ENCODE measurements at places on chromosomes 6 and 20. TPM values are rescaled to one million over a fixed set of nuclear protein-coding genes. Genes with fewer than 3 reads are reported as not detected.

DNA sequence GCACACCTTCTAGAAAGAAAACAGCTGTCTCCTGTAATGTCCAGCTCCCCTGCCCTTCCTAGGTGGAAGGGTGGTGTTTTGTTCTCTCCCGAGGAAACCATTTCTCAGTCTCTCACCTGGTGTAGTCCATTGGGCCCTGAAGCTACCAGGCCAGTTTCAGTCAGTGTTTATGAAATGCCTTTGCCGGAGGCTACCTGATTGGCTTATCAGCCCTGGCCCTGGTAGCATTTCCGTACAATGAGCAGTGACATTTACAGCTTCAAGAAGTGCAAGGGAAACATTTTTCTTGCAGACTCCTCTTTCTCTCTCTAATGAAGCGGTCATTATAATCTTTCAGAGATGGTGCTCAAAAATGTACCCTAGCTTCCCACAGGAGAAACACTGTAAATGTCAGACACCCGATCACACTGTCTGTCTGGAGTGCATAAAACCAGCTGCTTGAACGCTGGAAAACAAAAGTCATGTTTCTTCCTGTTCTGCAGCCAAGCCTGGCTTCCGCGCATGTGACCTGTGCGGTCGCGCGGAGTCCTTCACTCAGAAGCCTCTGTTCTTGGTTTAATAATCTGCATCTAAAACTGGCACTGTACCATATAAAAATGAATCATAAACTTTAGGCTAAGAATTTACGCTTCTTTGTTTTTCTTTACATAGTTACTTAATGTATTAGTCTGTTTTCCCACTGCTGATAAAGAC lies 28.4 kb upstream of the SAYSD1 start:
- H3K36me3 ChIP-seq = no peaks in the 10 kb centered on the region

GRCh38 chr20:33284284-33284683 lies 1.3 kb downstream of the BPIFB1 start:
- no peaks in the 10 kb centered on the region for H3K36me3 ChIP-seq
- H3K4me3 ChIP-seq = no peak overlapping the region
- no peak overlapping the region for H3K27ac ChIP-seq
- no peaks in the 10 kb centered on the region for H3K4me1 ChIP-seq
- no peaks in the 10 kb centered on the region for H3K27me3 ChIP-seq
- no peak for DNase-seq

- no peaks in the 10 kb centered on the region for H3K36me3 ChIP-seq
- no peaks in the 10 kb centered on the region for H3K4me1 ChIP-seq
- H3K4me3 ChIP-seq = no peak overlapping the region
- no peak for DNase-seq
Measured at GRCh38 chr6:128446497-128446896, 73.9 kb downstream of the PTPRK start.

GRCh38 chr6:4268171-4268570 lies 132.8 kb upstream of the ECI2 start:
- H3K4me3 ChIP-seq = no peak overlapping the region
- DNase-seq = no peak
- H3K27ac ChIP-seq = no peak overlapping the region
- no peaks in the 10 kb centered on the region for H3K27me3 ChIP-seq
- no peaks in the 10 kb centered on the region for H3K36me3 ChIP-seq

- peaks cover 14% of the 10 kb centered on the region for H3K36me3 ChIP-seq
- DNase-seq = no peak
- no peak overlapping the region for H3K27ac ChIP-seq
- peaks cover 3% of the 10 kb centered on the region for H3K4me1 ChIP-seq
- H3K4me3 ChIP-seq = no peak overlapping the region
Measured at GRCh38 chr6:170281331-170282292, 9.3 kb downstream of the DLL1 start.

GRCh38 chr6:37774028-37774680 lies 45.4 kb upstream of the ZFAND3 start:
- H3K4me1 ChIP-seq = peaks cover 7% of the 10 kb centered on the region
- no peak overlapping the region for H3K4me3 ChIP-seq
- H3K27me3 ChIP-seq = peaks cover 12% of the 10 kb centered on the region
- peaks cover 3% of the 10 kb centered on the region for H3K36me3 ChIP-seq

DNA sequence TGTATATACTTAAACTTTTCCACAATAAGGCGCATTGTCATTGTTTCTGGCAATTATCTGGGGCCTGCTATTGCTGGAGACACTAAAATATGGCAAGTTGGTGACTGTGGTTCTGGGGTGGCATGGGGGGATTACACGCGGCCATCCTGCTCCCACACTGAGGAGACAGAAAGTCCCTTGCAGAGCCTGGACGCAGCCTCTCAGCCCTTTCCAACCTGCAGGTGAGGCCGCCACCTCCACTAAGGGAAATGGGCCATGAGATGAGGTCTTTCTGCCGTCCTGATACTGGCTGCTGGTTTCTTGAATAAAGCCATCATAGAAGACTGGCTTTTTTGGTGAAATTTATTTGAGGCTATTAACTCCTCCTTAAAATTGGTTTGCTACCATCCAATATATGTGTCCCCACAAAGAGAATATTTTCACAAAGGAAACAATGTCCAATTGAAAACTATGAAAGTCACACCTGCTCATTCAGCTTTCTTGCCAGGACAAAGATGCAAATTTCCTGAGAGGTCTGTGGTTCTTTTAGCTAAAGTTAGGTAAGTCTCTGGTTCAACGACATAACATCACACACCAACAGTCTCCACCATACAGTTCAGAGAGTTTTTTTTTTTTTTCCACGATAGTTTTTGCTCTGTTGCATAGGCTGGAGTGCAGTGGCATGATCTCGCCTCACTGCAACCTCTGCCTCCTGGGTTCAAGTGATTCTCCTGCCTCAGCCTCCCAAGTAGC lies 13.0 kb downstream of the TXNDC5 start:
- DNase-seq = no peak
- no peaks in the 10 kb centered on the region for H3K27me3 ChIP-seq
- H3K4me1 ChIP-seq = no peaks in the 10 kb centered on the region
- peaks cover 94% of the 10 kb centered on the region for H3K36me3 ChIP-seq
- H3K27ac ChIP-seq = no peak overlapping the region

DNA sequence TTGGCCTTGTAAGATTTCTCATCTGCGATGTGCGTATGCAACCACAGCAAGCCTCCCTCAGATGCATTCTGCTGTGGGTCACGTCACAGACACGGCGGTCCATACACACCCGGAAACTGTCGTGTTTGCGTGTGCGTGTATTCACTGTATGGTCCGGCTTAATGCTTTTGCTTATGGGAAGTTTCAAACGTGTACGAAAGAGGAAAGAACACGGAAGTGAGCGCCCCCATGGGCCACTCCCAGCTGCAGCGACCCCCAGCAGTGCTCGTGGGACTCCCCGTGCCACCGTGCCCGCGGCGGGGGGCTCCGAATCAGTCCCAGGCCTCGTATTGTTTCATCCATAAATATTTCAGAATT lies 10.2 kb downstream of the DLL1 start:
- H3K4me3 ChIP-seq = no peak overlapping the region
- no peak overlapping the region for H3K27ac ChIP-seq
- peaks cover 3% of the 10 kb centered on the region for H3K4me1 ChIP-seq
- DNase-seq = no peak
- peaks cover 14% of the 10 kb centered on the region for H3K36me3 ChIP-seq
- H3K27me3 ChIP-seq = no peaks in the 10 kb centered on the region

DNA sequence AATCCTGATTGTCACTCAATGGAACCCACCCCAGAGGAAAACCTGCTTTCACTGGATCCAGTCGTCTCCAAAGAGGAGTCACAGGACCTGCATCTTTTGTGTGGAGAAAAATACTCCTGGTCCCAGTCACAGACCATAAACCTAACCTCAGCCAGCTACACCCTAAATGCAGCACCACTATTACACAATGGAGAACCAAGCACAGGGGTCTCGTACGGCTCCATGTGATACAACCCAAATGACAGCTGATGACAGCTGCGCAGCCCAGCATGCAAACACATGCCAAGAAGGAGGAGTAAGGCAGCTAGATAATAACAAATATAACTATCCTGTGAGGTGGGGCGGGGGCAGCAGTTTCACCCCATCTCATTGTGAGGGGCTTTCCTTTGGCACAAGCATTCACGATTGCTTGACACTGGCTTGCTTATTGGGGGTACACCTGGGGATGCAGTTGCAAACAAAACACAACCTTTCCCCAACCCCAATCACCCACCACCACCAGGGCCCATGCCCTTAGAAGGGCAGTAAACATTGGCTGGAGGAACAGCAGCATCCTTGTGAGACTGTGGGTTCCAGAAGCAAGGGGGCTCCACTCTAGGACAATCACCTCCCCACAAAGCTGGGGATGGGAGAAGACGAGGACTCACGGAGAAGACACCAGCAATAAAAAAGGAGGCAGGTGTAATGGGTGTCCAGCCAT lies 51.5 kb downstream of the TRERF1 start:
- H3K4me3 ChIP-seq = no peak overlapping the region
- no peaks in the 10 kb centered on the region for H3K36me3 ChIP-seq
- no peaks in the 10 kb centered on the region for H3K27me3 ChIP-seq
- no peak for DNase-seq

- no peak overlapping the region for H3K4me3 ChIP-seq
- H3K36me3 ChIP-seq = peaks cover 6% of the 10 kb centered on the region
- DNase-seq = no peak
- peaks cover 3% of the 10 kb centered on the region for H3K4me1 ChIP-seq
- no peak overlapping the region for H3K27ac ChIP-seq
- H3K27me3 ChIP-seq = no peaks in the 10 kb centered on the region
Measured at GRCh38 chr20:10314198-10314597, 95.6 kb downstream of the SNAP25 start.

DNA sequence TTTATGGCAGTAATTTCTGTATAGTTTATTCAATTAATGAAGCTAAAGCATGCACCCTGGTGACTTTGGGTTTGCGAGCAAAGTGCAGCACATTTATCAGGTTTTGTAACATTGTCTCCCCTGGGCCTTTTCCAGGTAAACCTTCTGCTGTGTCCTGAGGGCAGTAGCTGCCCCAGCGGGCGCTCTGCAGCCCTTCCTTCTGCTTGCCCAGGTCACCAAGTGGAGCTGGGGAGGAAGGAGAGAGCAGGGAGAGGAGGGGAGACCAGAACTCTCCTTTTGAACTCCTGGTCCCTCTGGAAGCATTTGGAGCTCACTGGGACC lies 145.6 kb downstream of the DLL1 start:
- H3K4me1 ChIP-seq = no peaks in the 10 kb centered on the region
- no peak overlapping the region for H3K27ac ChIP-seq
- no peak for DNase-seq
- H3K27me3 ChIP-seq = no peaks in the 10 kb centered on the region
- peaks cover 2% of the 10 kb centered on the region for H3K36me3 ChIP-seq
- no peak overlapping the region for H3K4me3 ChIP-seq

DNA sequence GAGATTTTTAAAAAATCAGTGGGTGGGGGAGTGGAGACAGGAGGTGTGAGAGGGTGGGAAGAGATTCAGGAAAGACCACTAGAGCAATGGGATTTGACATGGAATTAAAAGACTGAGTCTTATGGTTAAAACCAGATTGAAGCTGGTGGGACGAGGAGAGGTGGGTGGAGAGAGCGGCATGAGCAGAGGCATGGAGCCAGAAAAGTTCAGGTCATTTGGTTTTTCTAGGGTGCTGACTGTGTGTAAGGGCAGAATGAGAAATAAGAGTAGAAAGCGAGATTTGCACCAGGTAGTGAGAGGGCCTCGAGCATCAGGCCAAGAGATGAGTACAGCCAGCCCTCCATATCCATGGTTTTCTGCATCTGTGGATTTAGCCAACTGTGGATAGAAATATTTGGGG lies 121.3 kb downstream of the TCP11 start:
- no peaks in the 10 kb centered on the region for H3K27me3 ChIP-seq
- no peak overlapping the region for H3K27ac ChIP-seq
- no peak for DNase-seq
- peaks cover 20% of the 10 kb centered on the region for H3K4me1 ChIP-seq
- H3K36me3 ChIP-seq = peaks cover 25% of the 10 kb centered on the region

DNA sequence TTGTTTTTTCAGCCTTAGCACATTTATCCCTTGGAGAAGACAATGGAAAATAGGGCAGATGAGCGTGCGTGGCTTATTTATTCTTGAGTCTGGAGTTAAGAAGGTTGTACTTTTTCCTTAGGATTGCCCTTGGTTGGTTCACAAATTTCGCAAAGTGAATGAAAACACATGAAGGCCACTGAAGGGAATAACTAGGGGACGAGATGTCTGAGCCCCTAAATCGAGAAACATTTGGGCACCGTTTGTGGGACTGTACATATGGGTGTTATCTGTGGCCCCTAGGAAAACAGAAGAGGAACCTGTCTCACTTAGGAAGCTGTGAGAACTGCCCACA lies 19.4 kb upstream of the TRIM27 start:
- DNase-seq = no peak
- peaks cover 2% of the 10 kb centered on the region for H3K4me1 ChIP-seq
- peak overlapping the region; percentile 84 for H3K4me3 ChIP-seq
- H3K36me3 ChIP-seq = no peaks in the 10 kb centered on the region
- H3K27me3 ChIP-seq = no peaks in the 10 kb centered on the region

DNA sequence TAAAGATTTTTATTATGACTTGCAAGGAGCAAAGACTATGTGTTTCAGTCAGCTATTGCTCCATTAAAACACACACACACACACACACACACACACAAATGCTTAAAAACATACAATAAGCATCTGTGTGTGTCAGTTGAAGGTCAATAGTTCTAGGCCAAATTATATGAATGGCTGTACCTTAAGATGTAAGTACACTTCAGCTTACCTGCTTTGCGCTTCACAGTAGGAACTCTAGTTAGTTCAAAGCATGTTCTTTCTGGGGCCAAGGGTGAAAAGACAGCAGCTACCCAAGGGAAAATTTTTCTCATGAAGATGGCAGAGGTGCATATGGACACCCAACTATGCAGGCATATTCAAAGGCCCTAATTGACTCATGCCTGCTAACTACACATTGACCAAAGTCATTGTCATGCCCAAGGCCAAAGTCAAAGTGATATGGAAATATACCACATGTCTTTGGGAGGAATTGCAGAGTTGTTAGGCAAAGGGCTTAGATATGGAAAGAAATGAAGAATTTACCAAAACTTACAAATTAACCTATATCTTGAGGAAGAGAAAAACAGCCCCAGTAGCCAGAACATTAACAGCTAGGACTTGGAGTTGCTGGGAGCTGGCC lies 61.9 kb upstream of the BTN3A2 start:
- no peaks in the 10 kb centered on the region for H3K27me3 ChIP-seq
- no peaks in the 10 kb centered on the region for H3K36me3 ChIP-seq
- DNase-seq = no peak
- H3K4me3 ChIP-seq = no peak overlapping the region
- H3K4me1 ChIP-seq = no peaks in the 10 kb centered on the region

RIPOR3 gene
- total RNA-seq = 0.48 TPM

MEI4 gene
- 0.55 TPM for total RNA-seq

PSORS1C1 gene
- total RNA-seq = 0.48 TPM

SOX12 gene
- 54.4 TPM for total RNA-seq

CLPSL2 gene
- total RNA-seq = 6.0 TPM
